Panc1 (cell line): ENCODE measurements at places on chromosomes 7 and 10. TPM values are rescaled to one million over a fixed set of nuclear protein-coding genes. Genes with fewer than 3 reads are reported as not detected.

GRCh38 chr7:131400681-131401176, 73.1 kb downstream of the MKLN1 start:
- no peak for DNase-seq

GRCh38 chr7:11747715-11748485, 84.1 kb downstream of the THSD7A start:
- no peak for DNase-seq

Gene WDR86
- total RNA-seq: 0.72 TPM

Gene TAS2R3
- total RNA-seq: 0.49 TPM
